ENCODE measurements at places on chromosomes 7 and 10.

DNA sequence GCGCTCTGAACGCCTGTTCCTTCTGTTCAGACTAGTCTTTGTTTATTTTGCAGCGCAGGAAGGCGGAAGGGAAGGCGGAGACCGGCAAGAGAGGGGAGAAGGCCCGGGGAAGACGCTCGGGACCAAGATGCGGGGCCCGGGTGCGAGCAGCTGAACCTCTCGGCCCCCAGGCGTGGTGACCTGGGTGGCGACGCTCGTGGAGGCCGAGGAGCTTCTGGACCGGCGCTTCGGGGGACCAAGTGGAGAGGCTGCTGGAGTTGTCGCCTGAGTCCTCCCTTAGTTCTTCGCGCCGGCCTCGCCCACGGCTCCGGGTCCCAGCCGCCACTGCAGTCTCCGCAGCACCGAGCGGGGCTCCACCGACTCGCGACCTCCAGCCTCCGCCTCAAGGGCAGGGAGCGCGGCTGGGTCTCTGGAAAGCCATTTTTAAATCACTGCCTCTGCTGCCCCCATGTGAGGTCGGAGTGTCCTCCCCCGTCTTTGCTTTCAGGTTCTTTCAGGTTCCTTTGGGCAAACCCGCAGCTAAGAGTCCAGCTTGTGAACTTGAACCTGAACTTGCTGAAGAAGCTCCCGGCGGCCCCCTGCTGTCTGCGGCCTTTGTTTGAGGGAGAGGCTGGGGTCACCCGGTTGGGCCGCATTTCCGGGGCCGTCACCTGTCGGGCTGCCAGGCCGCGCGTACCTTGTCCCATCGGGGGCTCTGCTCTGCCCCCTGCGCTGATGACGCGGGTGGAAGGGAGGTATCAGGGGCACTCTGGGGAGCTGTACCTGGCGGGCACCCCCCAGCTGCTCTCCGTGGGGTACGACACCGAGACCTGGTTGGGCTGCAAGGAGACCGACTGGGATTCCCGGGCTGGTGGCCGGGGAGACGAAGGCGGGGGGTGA, 136.0 kb downstream of the KIF20B start:
- H3K36me3 ChIP-seq, result no peaks in the 10 kb centered on the region
- H3K27ac ChIP-seq, result no peak overlapping the region
- H3K27me3 ChIP-seq, result no peaks in the 10 kb centered on the region
- peak; percentile 21 for DNase-seq
- peak overlapping the region; percentile 77 for H3K4me3 ChIP-seq

DNA sequence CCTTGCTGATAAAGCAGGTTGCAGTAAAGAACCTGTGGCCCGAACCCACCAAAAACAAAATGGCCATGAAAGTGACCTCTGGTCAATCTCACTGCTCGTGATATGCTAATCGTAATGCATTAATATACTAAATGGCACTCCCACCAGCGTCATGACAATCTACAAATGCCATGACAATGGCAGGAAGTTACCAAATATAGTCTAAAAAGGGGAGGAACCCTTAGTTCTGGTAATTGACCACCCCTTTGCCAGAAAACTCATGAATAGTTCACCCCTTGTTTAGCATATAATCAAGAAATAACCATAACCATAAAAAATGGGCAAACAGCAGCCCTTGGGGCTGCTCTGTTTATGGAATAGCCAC, 1139.4 kb upstream of the LRRN3 start:
- no peak overlapping the region for H3K4me3 ChIP-seq
- H3K36me3 ChIP-seq, result no peaks in the 10 kb centered on the region

DNA sequence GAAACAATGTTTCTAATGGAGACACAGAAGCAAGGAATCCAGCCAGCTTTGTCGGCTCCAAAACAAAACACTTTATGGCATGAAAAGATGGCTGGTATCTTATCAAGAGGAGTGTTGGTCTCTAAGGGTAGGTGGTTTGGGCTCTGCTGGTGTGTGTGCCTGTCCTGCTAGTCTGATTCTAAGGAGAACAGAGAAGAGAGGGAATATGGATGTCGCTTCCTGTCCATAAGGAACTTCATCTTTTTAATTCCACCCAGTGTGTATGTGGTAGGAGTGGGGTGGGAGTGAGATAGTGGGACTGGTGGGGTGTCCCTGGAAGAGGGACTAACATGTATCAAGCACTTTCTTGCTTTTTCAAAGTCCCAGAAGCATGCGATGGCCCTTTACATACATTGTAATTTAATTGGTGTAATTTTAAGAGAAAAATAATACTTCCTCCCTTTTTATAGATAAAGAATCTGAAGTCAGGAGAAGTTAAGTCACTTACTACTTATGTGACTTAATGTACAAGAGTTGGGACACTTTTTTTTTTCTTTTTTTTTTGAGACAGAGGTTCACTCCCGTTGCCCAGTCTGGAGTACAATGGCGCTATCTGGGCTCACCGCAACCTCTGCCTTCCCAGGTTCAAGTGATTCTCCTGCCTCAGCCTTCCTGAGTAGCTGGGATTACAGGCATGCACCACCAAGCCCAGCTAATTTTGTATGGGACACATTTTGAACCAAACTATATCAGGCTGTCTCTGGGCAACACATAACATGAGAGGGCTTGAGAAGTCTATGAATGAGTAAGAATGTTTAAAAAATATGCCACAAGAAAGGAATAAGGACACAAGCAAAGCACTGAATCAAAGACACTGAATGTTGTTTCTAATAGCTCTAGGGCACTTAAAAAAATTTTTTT, 18.8 kb downstream of the NT5C3A start:
- DNase-seq, result no peak
- H3K27ac ChIP-seq, result peak overlapping the region; percentile 20
- peaks cover 50% of the 10 kb centered on the region for H3K4me1 ChIP-seq
- no peaks in the 10 kb centered on the region for H3K27me3 ChIP-seq
- H3K36me3 ChIP-seq, result no peaks in the 10 kb centered on the region

DNA sequence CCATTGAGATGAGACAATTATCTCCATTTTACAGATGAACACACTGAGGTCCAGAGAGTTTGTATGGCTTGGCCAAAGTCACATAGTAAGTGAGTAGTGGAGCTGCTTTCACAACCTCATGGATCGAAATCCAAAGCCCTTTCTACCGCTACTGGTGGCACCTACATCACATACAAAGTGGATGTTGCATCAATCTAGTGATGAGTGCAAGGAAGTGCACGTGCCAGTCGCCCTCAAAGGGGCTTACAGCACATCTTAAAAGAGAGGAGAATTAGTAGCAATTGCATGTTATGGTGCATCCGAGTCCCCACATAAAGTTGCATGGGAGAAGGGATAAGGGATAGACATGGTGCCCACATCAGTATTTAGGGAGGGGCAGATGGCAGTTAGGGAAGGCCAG, 31.0 kb upstream of the GPR26 start:
- DNase-seq, result no peak
- H3K27ac ChIP-seq, result no peak overlapping the region
- H3K36me3 ChIP-seq, result no peaks in the 10 kb centered on the region
- no peaks in the 10 kb centered on the region for H3K4me1 ChIP-seq

GRCh38 chr10:68501691-68502090, 25.6 kb downstream of the SLC25A16 start:
- peaks cover 45% of the 10 kb centered on the region for H3K36me3 ChIP-seq
- H3K4me3 ChIP-seq, result no peak overlapping the region
- DNase-seq, result no peak
- no peak overlapping the region for H3K27ac ChIP-seq

DNA sequence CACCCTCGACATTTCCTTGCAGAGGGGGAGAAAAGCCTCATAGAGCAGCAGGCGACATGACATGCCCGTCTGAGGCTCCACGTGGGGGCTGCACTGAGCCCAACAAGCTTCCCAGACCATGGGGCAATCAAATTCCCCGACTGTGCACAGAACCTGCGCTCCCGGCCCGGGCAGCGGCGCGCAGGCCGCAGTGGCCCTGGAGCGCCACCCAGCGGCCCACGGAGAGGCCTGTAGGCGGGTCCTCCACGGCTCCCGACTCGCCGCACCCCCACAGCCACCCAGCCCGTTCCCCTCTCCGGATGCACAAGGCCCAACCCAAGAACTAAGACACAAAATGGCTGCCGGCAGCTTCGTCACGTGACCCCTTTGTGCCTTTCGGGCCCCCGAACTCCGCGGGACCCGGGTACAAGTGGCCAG, 816 bp downstream of the EPC1 start:
- peak overlapping the region; percentile 100 for H3K27ac ChIP-seq
- H3K27me3 ChIP-seq, result no peaks in the 10 kb centered on the region
- peaks cover 24% of the 10 kb centered on the region for H3K36me3 ChIP-seq
- peak overlapping the region; percentile 82 for H3K4me3 ChIP-seq
- DNase-seq, result peak; percentile 98

GRCh38 chr7:143223784-143224183, 1.9 kb downstream of the TAS2R40 start:
- H3K27ac ChIP-seq, result peak overlapping the region; percentile 81
- DNase-seq, result no peak
- H3K4me3 ChIP-seq, result no peak overlapping the region

DNA sequence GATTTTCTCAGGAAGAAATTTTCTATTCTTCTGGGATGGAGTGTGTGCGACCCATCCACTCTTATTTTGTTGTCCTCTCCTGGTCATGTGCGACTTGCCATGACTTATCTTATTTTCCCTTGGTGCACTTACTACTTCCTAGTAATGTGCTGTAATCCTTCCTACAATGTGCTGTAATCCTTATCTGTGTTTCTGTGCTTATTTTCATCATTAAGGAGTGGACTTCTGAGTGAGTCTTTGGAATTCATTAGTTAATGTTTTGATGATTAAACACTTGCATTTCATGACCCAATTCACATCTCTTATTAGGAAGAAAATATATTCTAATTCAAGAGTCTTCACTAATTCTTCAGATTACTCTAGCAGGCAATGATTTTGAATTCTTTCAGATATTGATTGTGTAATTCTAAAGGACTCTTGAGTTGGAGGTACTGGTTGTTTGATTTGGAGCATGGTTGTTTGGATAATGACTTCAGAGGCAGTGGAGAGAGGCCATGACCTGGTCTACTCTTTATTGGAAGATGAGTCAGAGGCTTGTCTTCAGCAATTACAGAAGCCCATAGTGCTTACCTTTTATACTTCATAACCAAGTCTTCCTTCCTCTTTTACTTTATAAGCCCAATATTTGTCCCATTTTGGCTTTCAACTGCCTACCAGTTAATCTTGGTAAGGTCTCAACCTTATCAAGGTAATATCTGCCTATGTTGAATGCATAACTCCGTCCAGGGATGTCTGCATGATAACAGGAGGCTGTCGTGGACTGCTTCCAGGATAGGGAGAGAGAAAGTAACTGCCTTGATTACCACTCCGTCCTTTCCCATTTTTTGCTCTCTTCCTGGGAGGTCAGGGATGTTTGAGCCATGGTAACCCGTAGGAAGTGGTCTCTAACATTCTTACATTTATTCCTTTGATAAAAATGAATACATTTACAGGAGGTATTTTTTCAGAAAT, 278.3 kb upstream of the SP8 start:
- H3K4me1 ChIP-seq, result no peaks in the 10 kb centered on the region
- DNase-seq, result no peak
- no peak overlapping the region for H3K4me3 ChIP-seq
- no peaks in the 10 kb centered on the region for H3K36me3 ChIP-seq
- H3K27ac ChIP-seq, result no peak overlapping the region

- H3K4me3 ChIP-seq, result no peak overlapping the region
- no peaks in the 10 kb centered on the region for H3K36me3 ChIP-seq
- no peaks in the 10 kb centered on the region for H3K27me3 ChIP-seq
Measured at GRCh38 chr10:23408330-23408976, 30.4 kb upstream of the OTUD1 start.

- H3K4me1 ChIP-seq, result no peaks in the 10 kb centered on the region
- peaks cover 95% of the 10 kb centered on the region for H3K36me3 ChIP-seq
- no peak overlapping the region for H3K27ac ChIP-seq
- no peak overlapping the region for H3K4me3 ChIP-seq
Measured at GRCh38 chr7:88205179-88205578, 14.7 kb downstream of the SRI start.

DNA sequence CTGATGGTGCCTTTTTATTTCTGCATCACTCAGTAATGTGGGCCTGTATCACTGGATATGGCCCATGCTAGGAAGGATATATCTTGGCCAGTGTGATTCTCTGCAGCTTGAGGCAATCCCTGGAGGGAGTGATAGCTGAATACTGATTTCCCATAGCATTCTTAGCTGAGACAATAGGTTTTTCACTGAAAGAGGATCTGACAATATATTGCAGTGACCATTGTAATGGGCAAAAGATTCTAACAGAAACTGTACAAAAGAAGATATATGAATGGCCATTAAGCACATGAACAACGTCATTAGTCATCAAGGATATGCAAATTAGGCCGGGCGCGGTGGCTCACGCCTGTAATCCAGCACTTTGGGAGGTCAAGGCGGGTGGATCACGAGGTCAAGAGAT, 117.8 kb downstream of the KAT6B start:
- no peak overlapping the region for H3K27ac ChIP-seq
- no peak for DNase-seq
- H3K36me3 ChIP-seq, result no peaks in the 10 kb centered on the region
- H3K4me1 ChIP-seq, result no peaks in the 10 kb centered on the region
- no peak overlapping the region for H3K4me3 ChIP-seq

DNA sequence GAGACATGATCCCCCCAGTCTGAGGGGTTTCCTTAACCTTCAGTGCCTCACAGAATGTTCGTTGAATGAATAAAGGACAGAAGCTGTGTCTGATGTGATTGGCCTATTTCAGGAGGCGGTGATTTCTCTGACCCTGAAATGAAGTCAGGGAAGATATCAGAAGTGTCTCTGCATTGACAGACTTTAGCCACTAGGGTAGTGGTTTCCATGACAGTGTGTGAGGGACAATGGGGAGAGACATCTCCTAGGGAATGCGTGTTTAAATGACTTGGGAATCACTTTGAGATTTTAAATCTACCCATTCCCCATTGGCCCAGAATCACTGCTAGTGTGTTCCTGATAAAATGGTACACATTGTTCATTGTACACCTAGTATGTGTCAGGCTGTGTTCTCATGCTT, 132.0 kb downstream of the CFAP58 start:
- DNase-seq, result no peak
- no peak overlapping the region for H3K27ac ChIP-seq
- no peaks in the 10 kb centered on the region for H3K4me1 ChIP-seq
- H3K36me3 ChIP-seq, result no peaks in the 10 kb centered on the region

GRCh38 chr10:112775892-112776674, 174.0 kb upstream of the TCF7L2 start:
- DNase-seq, result no peak
- H3K36me3 ChIP-seq, result no peaks in the 10 kb centered on the region
- H3K27ac ChIP-seq, result no peak overlapping the region
- H3K4me1 ChIP-seq, result no peaks in the 10 kb centered on the region
- no peak overlapping the region for H3K4me3 ChIP-seq

DNA sequence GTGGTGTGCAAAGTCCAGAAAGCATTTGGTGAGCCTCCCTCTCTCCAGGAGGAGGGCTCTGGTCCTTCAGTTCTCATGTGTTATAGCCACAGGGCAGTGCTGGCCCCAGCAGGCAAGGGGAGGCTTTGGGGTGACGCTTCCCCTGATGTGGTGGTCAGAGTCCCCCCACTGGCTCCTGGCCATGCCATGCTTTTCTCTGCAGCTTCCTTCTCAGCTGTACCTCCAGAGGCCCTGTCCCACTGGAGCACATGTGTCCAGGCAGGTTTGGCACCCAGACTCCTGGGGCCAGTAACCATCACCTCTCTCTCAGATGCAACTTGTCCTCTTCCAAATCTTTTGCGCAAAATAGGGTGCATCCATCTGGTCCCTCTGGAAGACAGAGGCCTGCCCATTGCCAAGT, 233.0 kb upstream of the ZNF32 start:
- no peak overlapping the region for H3K4me3 ChIP-seq
- no peaks in the 10 kb centered on the region for H3K4me1 ChIP-seq
- no peak overlapping the region for H3K27ac ChIP-seq
- H3K36me3 ChIP-seq, result no peaks in the 10 kb centered on the region
- no peak for DNase-seq
- peaks cover 2% of the 10 kb centered on the region for H3K27me3 ChIP-seq

Data from CD14-positive monocyte (primary cell).